NCI-H1930 (cell line): ENCODE measurements at places on chromosomes 3 and 15.
A peak's percentile ranks its signal among the peaks of the same experiment; 100 is the strongest.

DNA sequence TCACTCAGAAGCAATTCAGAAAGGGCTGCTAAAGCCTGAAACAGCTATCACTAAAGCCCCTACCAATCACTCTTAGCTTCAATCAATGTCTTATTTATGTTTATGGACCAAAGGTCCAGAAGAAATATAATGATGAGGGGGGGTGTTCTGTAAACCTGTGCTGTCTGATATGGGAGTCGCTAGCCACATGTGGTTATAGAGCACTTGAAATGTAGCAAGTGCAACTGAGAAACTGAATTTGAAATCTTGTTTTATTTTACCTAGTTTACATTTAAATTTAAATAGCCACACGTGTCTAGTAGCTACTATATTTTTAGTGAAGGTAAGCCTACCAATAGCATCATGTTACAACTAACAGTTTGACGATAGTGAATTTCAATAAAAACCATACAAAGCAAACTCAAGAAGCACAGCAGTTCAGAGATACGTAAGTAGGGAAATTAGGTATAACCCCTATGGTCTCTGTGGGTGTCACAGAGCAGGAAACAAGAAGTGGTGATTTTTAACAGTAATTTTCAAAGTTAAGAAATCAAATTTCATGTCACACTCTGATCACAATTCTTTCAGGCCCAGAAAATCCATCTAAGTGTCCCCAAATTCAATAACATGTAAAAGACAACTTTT is 3.6 kb downstream of the POU1F1 start:
- DNase-seq, result no peak

DNA sequence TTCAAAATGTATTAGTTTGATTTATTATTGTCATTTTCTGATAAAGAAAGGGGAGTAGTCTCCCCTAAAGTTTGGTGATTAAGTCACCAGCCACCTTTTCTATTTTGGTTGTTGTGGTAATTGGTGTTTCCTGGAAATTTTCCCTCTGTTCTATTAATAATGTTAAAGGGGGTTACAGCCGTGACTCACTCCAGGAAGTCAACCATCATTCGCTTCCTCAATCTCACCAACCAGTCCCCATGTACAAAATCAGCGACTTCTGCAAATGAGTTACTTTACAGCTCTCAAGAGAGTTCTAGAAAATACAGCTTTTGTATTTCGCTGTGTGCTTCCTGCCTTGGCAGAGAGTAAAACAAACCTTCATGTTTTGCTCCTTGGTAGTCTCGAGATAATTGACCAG is 285.1 kb downstream of the LPP start:
- DNase-seq, result no peak

- no peak for DNase-seq
Measured at GRCh38 chr3:188283347-188283746, 129.4 kb downstream of the LPP start.

DNA sequence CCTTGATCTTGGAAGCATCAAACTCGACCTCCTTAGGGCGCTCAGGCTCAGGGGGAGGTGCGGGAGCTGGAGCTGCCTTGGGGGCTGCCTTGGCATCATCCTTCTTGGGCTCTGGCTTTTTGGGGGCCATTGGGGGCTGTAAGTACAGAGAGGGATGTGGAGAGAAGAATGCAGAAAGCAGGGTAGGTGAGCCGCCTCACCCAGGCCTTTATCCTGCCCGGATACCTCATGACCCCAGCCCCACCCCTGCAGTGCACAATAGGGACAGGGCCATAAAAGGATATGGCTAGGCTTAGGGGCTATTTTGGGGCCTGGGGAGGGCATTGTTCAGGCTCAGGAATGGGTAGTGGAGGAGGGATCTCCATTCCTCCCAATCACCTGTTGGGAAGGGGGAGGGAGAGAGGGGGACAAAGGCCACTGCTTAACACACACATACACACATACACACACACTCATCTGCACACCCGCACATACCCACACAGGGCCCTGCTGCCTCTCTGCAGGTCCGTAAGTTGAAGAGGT is at the start of gene MYL3:
Gene MYL3, minus strand, starts transcription at position 184 of the 522 bp plus-strand sequence. Its CDS starts 54 bp downstream, at position 130.
- DNase-seq, result no peak

GRCh38 chr15:49421991-49422390 is 1.1 kb upstream of the FGF7 start:
- peak; percentile 14 for DNase-seq

- peak; percentile 11 for DNase-seq
Measured at GRCh38 chr3:51371943-51372557, 13.0 kb upstream of the MANF start.

DNA sequence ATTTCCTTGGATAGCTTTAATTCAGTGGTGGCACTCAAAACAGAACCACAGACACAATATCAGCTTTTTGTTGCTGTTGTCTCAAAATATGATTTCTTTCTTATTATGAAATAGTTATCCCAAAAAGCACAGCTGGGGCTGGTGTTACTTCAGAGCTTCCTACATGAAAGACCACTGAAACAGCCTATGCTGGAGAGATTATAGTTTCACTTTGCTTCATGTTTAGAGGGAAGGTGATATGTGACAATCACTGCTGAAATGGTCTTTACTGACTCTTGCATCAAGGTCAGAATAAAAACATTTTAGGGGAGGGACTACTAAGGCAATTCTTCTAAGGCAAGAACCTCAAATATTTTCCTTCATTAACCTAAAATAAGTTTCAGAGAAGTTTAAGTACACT is 190.7 kb downstream of the TNIK start:
- no peak for DNase-seq

DNA sequence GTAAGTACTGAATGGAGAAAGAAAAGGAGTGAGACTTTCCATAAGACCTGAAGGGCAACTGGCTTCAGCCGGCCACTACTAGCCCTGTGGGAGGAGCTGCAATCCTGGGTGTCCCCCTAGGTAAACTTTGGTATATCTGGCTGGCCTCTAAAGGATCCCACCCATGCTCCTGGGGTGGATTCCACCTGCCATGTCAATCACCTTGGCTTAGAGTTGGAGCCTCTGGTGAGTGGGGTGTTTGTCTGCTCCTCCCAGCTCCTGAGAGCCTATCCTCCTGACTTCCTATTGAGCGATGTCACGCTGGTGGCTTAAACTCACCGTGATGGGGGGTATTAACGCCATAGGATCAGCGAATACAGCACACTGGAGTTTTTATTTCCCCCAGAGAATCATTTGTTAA is 2.6 kb downstream of the SPTBN5 start:
- no peak for DNase-seq

GRCh38 chr3:141840737-141841544 is 35.5 kb upstream of the ATP1B3 start:
- DNase-seq, result no peak

- DNase-seq, result no peak
Measured at GRCh38 chr3:66537735-66538134, 36.9 kb upstream of the LRIG1 start.

- no peak for DNase-seq
Measured at GRCh38 chr3:193630005-193630404, 37.0 kb downstream of the OPA1 start.

DNA sequence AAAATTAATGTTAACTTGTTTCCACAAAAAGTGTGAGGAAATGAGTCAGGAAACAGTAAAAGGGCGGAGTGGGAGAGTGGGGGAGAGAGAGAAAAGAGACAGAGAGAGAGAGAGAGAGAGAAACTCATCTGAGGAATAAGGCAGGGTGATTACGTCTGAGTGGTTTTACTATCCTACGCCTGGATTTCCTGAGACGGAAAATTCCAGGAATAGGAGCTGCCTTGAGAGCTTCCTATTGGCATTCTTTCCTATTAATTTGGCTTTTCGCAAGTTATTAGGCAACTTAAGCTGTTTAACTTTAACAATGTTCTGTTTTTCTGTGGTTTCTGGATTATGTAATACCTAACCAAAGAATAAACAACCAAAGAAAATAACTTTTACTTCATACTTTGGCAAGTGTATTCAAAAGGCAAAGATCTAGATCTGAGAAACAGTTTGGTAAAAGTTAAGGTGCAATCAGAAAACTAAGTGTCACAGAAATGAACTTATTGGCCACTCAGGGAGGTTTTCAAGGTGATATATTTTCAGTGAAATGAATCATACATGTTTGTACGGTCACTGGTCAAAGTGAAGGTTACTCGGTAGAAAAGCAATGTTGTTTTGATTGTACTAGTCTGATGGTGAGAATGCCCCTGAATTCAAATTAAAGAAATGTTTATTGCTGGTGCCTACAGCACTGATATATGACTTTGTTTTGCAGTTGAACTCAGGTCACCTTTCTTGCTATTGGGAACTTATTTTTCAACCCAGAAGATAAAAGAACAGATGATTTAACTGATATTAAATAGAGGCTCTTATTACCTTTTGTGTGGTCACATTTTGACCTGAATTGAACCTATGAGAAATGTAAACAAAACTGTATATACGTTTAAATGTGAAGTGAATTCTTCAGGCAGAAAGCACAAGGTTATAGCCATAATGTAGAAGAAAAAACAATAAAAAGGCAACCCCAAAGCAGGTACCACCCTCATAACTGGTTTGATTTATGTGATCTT is 39.9 kb upstream of the TNFSF10 start:
- DNase-seq, result no peak

- no peak for DNase-seq
Measured at GRCh38 chr15:44034933-44035624, 160.0 kb downstream of the FRMD5 start.

- no peak for DNase-seq
Measured at GRCh38 chr15:34366271-34367065, 528 bp downstream of the LPCAT4 start.

- no peak for DNase-seq
Measured at GRCh38 chr3:193851941-193852674, 259.1 kb downstream of the OPA1 start.

DNA sequence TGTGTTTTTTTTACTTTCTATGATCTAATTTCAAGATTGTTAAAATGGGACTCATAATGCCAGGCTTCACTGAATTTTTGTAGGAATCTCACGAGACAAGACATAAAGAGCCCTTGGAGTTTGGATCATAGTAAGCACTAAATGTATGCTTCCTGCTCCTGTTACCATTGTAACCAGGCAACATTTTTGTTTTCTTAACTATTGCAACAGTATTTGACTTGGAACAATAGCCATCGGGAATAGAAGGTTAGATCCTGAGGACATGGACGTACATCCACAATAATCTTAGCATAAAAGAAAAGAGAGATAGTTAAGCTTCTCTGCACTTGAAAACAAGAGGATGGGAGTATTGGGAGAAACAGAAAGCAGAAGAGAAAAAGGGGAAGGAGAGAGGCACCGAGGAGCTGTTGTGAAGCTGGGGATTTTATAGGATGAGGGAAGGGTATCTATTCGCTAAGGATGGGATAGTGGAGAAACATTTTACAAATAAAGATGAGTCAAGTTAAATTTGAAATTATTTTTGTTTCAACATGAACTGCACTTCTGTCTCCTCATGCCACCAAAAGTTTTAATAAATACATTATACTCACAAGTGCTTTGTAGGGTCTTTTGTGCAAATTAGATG is 131.4 kb downstream of the TMCO5A start:
- DNase-seq, result no peak

GRCh38 chr3:121793078-121793477 is 41.8 kb downstream of the IQCB1 start:
- DNase-seq, result no peak

- DNase-seq, result no peak
Measured at GRCh38 chr15:60905587-60905986, 323.5 kb downstream of the RORA start.

DNA sequence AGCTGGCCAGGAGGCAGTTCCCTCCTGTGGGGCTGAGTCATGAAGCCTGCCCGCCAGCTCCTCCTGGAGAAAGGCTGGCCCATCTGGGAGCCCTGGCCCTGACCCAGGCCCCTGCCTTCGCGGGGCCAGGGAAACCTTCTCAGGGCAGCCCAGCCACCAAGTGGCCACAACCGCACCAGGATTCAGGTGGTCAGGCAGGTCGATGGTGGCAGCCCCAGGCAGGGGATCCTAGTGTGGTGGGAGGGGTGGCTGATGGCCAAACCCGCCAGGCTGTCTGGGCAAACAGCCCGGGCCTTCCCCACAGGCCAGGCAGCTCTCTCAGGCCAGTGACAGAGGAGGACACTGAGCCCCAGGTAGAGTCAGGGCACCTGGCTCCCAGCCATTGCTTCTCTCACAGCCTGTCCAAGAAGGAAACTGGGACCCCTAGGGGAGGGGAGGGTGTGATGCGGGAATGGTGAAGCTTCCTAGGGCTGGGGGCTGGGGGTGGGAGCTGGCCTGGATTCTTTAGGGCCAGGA is 1.2 kb downstream of the TWF2 start:
- no peak for DNase-seq

DNA sequence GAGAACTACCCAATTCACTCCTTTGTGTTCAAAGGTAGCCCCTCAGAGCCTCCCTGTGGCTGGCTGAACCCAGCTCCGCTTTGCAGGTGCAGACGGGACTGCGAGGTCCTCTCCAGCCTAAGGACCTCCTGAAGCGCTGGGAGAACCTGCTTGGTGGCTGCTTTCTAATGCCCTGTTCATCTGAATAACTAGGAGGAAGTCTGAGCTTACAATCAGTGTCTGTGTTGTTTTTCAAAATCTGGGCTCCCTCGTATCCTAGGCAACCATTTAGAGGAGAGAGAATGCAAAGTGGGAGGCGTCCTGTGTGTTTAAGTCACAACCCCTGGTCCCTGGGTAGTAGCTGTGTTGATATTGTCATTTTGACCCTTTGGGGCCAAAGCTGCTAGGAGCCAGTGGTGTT is 99.9 kb downstream of the GABRG3 start:
- DNase-seq, result no peak
